ENCODE measurements at places on chromosomes 2 and 18.

- no peak for DNase-seq
Measured at GRCh38 chr2:8592736-8593135, 89.1 kb upstream of the ID2 start.

- DNase-seq: no peak
Measured at GRCh38 chr2:100615886-100616285, 53.1 kb downstream of the PDCL3 start.

GRCh38 chr2:151029406-151030157 lies 232.1 kb downstream of the RBM43 start:
- DNase-seq: no peak

DNA sequence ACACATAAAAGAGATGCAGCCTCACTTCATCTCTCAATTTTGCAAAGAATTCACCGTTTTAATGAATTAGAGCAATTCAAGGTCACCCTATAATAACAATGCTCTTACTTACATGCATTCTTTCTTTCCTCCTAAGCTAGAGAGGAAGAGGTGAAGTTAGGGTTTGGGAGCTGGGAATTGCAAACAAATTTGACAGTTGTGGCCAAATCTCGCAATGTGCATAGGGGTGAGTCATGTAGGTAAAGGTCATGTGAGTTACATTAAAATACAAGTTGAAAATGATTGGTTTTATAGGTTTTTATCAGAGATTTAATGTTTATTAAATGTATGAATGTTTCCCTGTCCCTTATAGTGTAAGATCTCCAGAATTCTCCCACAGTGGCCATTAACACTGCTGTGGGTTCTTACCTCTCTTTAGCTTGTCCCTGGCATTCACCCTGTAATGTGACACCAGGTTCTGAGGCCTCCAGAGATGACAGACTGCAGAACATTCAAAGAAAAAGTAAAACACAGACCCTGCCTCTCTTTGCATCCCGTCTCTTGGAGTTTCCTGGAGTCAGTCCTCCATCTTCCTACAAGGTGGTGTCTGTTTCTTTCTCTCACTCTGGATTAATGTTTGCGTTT lies 53.7 kb upstream of the LGALSL start:
- no peak for DNase-seq

- no peak for DNase-seq
Measured at GRCh38 chr2:16630463-16630862, 35.2 kb downstream of the CYRIA start.

DNA sequence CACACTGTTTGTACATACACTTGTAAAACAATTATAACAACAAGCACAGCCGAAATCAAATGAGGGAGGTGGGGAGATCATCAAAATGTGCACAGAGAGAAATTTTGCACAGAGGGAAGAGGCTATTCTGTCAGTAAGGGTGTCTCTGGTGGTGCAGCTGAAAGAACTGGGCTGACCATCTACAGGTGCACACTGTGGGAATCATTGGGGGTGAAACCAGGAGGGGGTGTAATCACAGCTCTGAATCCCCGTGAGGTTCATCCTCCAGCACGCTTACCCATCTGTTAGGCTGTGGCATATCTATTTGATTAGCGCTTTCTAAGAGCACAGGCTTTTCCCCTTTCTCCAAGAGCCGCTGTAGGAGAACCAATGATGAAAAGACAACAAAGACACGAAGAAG lies 389.9 kb upstream of the CDH20 start:
- no peak for DNase-seq

DNA sequence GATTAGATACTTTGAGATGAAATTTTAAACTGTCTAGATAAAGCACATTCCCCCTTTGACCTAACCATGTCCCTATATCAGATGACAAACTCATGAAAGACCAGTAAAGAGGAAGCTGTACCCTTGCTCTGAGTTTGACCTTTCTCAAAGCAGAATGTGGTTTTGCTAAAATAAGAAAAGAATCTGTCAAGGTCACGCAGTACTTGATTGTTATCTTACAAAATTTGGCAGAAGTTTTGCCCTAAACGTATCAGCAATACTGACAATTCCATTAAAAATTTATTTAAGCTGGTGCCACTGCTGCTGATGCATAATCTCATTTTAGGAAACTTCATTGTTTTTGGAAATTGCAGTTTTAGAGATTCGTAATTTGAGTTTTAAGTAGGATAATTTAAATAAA lies 31.2 kb upstream of the GALM start:
- no peak for DNase-seq

- no peak for DNase-seq
Measured at GRCh38 chr2:51919395-51919794, 887.5 kb upstream of the NRXN1 start.

DNA sequence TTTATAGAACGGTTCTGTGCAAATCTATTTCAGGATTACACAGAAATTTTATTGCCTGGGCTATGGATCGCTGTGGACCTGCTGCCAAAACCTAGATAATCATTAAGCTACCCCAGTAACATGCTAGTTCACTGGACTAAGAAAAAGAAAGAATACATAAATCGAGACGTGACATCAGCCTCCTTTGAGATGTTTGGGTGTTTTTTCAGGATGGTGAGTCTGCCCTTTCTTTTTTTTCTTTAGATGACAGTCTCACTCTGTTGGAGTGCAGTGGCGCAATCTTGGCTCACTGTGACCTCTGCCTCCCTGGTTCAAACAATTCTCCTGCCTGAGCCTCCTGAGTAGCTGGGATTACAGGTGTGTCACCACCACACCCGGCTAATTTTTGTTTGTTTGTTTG lies 52.0 kb downstream of the FHOD3 start:
- peak; percentile 35 for DNase-seq

- peak; percentile 93 for DNase-seq
Measured at GRCh38 chr2:106885971-106886915, at the start of gene ST6GAL2. ST6GAL2 (minus strand) TSS chr2:106886167; CDS start chr2:106843977, 42,190 bp downstream.

DNA sequence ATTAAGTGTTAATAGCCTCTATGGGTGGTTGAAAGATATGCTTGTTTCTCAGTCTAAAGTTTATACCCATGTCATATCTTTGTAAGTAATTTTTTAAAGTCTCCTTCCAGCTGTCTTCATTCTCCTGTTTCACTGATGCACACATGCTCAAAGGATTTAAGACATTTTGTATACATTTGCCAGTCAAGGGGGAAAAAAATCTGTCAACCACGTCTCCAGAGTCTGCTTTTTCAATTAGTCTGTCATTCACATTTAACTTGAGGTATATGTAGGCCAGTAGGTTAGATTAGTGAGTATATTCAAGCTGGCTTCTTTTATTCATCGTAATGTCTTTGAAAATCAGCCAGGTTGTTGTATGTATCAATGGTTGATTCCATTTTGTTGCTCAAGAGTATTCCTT lies 193.5 kb downstream of the MCFD2 start:
- DNase-seq: no peak

GRCh38 chr18:50473881-50474280 lies 86.0 kb upstream of the MAPK4 start:
- DNase-seq: peak; percentile 31

DNA sequence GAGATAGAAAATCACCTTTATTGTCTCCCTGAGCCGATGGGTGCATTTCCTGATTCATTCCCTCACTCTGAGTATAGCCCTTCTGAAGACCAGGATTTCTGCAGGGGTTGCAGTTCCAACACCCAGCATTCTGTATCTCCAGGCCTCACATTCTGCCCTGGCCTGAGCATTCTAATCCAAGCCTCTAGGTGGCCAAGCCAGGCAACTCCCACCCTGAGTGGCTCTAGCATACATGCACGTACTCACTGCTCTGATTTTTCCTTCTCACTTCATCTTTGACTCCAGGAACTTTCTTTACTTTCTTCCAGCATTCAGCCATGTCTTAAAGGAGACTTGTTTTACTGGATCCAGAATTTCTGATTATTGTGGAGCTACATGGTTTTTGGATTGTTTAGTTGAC lies 100.7 kb upstream of the STK39 start:
- peak; percentile 10 for DNase-seq

DNA sequence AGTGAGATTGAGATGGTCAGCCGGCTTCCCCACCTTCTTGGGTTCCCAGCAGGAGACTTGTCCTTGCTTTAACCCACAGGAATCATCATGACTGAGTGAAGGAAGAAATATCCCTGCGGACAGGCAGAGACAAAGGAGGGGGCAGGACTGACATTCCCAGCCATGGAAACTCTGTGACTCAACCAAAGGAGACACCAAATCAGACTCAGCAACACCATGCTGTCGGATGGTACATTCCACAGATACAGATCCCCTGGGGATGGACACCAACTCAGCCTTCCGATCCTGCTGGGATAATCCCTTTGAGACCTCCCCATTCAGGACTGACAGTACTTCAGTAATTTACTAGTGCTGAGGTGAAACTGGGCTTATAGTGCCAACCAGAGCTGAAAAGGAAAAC lies 518.3 kb downstream of the XIRP2 start:
- DNase-seq: no peak

- no peak for DNase-seq
Measured at GRCh38 chr2:134142903-134143302, 111.0 kb upstream of the MGAT5 start.

- no peak for DNase-seq
Measured at GRCh38 chr2:10588931-10589330, 100.8 kb downstream of the NOL10 start.

- no peak for DNase-seq
Measured at GRCh38 chr2:233480490-233481202, 85.9 kb downstream of the USP40 start.

GRCh38 chr2:36068086-36068485 lies 287.5 kb upstream of the CRIM1 start:
- DNase-seq: no peak

Measured in right kidney (tissue), 9 donors.